ENCODE measurements at places on chromosomes 5 and 9.

- no peak for DNase-seq
Observed at GRCh38 chr5:32251871-32252458, 60.8 kb downstream of the MTMR12 start.

DNA sequence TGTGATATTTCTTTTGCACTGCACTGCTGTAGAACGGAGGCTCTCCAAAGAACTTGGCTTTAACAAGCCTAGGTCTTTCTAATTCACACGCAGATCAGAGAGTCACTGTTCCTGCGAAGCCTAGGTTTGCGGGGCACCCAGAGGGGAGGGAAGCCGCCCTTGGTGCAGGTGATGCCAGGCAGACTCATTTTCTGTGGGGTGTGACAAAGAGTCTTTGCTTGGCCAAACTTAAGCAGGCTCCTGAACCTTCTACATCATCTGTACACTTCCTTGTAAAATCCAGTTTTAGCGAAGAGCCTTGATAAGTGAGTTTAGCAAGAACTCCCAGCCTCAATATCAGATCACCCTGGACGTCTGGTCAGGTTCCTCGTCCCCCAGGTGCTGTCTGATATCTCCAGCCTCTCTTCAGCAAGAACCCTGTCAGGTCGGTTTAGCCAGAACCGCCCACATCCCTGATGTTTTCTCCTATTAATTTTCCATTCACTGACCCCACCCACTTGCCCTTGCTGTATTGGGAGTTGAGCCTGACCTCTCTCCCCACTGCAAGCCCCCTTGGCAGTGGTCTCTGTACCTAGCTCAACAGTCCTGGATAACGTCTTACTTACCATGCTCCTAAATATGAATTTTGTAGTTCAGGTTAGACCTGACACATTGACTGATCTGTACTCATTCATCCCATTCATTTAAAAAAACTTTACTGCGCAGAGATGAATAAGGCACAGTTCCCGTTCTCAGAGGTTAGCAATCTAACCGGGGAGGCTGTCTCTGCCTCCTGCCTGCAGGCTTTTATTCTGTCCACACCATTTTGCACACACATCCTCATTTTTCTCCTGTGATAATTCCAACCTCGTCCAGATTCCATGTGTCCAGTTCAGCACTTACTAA lies 880 bp upstream of the UBAC1 start:
- DNase-seq: no peak

DNA sequence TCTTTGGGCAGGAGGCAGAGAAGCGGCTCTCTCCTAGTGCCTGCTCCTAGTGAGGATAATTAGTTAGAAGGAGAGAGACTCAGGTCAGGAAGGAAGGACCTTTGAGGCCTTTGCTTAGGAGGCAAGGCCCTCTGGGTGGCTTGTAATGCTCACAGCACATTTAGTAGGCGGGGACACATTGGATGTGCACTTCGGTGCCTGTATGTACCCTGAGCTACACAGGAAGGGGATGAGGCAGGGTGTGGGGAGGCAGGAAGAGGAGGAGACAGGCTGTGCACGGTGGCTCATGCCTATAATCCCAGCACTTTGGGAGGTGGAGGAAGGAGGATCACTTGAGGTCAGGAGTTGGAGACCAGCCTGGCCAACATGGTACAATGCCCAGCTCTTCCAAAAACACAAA lies 7.2 kb upstream of the LCN2 start:
- no peak for DNase-seq

- DNase-seq: no peak
Observed at GRCh38 chr9:638152-638551, 203.3 kb upstream of the DMRT1 start.

- no peak for DNase-seq
Observed at GRCh38 chr5:17880869-17881268, 246.6 kb downstream of the TAF11L14 start.

DNA sequence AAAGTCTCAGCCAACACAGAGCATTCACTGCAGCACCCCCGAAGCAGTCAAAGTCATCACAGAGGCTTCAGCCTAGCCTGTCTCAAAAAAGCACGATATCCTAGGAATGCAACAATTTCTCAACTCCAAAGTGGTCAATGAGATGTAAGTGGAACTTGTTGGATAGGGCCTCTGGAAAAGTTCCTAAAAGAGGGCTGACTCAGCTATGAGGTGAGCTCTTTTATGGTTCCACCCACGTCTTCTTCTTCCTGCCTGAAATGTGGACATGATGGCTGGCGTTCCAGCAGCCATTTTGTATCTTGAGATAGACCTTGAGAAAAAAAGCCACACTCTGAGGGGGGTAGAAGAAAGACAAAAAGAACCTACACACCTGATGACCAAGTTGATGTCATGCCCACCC lies 32.5 kb upstream of the TRIO start:
- DNase-seq: no peak

DNA sequence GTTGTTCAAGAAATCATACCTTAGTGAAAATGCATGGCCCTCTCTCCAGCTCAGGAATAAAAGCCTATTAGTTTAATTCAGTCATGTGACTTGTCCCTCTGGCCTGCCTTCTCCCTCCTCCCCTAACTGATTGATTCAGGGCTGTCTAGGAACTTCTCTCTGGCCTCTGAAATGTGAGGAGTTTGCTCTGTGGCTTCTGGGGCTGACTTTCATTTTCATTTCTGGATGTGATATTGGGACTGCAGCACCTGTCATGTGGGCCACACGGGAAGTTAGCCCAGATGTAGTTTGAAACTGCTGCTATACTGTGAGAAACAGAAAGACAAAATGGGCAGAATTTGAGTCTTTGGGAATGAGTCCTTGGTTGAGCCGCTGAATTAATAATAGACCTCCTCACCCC lies 44.8 kb downstream of the PARP8 start:
- peak; percentile 37 for DNase-seq

DNA sequence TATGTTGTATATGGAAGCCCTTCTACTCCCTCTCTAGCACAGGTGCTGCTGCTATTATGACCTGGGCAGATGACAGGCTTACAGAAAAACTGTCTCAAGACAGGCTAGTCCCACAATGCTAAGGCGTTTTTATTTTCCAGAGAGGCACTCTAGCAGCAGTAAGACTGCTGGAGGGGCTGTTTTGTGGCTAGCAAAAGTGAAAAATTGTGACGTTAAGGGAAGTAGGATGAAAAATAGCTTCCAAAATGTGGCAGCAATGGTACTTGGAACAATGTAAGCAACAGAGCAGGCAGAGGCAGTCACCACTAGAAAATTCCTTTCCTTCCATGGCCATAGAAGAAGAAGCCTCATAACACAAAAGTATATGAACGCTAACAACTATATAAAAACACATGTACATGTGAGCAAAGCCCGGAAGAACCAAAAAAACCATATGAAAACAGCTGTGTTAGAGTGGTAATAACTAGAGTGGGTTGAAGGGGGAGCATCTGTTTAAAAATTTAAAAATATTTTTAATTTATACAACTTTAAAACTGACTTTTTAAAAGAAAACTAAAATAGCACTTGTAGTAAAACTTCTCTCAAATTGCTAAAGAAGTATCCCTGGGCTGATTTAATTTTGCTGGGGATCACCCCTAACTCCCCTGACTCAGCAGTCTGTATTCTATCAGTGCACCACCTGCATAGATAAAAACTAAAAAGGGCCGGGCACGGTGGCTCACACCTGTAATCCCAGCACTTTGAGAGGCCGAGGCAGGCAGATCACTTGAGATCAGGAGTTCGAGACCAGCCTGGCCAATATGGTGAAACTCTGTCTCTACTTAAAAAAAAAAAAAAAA lies 30.6 kb downstream of the CLINT1 start:
- no peak for DNase-seq

- peak; percentile 32 for DNase-seq
Observed at GRCh38 chr9:97695995-97696802, 941 bp downstream of the XPA start.

Data from Ammon's horn (tissue), 1 donor.